ENCODE measurements at places on chromosomes 4 and X.

DNA sequence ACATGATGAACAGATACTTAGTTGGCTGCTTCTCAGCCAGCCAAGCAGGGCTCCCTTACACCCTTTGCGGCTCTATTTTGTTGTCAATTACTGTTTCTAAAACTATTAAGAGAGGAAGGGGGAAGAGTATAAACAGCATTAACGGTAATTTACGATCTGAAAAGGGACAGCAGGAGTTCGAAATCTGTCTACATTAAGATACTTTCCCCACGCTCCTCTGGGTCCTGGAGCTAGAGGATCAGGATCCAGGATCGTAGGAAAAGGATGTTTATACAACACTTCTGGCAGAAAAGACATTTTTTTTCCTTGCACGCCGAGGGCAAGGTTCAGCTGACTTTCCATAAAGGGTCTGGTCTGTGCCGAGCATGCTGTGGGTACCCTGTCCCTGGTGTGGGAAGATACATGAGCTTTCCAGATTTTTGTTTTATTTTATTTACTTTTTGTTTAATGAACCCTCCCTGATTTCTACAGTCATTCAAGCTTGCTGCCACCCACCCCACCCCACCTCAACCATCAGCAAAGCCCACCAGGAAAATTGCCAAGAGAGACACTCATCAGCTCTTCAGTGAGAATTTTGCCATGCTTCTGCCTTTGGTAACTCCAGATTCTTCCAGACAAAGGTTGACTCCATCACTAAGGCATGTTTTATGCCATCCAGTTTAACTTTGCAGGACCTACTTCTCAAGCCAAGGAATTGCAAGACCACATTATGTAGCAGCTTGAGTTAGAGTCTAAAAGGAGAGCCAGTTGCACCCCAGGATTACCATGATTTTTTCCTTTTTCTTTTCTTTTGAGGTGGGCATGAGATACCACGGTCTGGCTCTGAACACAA lies 188.1 kb downstream of the QDPR start:
- no peak for DNase-seq

GRCh38 chr4:55921093-55921492 lies 27.7 kb upstream of the CEP135 start:
- DNase-seq = no peak

GRCh38 chrX:118508635-118509034 lies 13.0 kb downstream of the DOCK11 start:
- no peak for DNase-seq

DNA sequence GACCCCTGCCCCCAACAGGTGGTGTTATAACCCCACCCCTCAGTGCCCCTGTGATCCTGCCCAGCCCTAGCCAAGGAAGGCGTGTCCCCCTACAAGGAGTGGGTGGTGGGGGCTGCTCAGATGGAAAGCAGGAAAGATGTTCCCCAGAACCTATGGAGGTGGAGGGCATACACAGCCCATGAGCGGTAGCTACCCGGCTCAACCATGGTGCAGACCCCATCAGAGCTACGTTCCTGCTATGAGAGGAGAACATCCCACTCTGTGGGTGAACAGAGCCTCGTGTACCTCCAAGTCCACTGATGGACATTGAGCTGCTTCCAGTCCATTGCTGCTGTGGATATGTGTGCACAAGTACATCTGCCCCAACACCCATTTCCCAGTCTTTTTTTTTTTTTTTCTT lies 71.1 kb downstream of the SHOX start:
- DNase-seq = no peak

DNA sequence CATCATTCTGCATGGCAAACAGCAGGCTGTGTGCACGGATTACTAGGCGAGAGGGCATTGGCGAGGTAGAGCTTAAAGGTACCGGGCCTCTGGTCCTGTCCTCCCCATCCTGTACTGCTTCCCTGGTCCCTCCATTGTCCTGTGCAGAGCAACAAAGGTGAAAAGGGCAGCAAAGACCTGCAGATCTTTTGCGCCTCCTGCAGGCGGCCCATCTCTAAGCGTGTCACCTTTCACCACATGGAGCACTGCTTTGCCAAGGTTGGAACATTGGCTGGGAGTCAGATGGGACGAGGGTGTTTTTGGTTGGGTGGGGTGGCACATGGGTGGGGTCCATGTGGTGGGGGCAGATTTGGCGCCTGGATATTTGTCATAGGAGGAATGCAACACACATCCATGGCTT lies 64.7 kb upstream of the UXT start:
- no peak for DNase-seq

GRCh38 chrX:118976599-118977340 lies 2.4 kb downstream of the LONRF3 start:
- DNase-seq = peak; percentile 55

DNA sequence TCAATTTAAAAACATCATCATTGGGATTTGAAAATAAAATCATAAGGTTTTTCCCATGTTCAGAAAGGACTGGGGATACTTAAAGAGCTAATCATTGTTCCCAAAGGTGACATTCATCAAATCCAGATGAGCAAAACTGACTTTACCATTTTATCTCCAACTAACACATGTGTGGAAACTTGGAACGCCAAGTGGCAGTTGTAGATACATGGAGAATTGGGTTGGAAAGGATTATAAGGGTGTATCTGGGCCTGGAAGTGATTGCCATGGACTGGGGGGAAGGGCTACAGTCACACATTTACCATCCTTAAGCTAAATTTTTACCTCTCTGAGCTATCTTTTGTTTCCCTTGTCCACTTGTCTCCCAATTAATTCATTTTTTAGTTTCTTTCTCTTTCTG lies 203.4 kb downstream of the SLC39A8 start:
- no peak for DNase-seq

GRCh38 chr4:108596344-108596743 lies 24.0 kb upstream of the RPL34 start:
- DNase-seq = no peak

GRCh38 chr4:48241731-48242130 lies 27.9 kb downstream of the TEC start:
- no peak for DNase-seq

DNA sequence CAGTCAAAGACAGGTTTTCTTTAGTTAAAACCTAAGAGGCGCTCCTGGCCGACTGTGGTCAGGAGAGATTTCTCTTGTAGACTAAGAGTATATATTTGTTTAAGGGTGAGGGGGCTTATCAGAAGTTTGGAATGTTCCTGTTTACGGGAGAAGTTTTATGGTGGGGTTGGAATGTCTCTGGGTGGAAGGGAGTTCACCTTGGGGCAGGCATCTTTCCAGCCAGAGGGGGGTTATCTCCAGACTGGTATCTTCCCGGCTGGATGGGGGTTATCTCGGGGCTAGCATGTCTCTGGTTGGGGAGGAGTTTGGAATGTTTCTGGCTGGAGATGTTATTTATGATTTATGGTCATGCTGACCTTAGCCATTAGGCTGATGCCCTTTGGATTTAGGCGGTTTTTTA lies 116.0 kb downstream of the COX7B2 start:
- no peak for DNase-seq

DNA sequence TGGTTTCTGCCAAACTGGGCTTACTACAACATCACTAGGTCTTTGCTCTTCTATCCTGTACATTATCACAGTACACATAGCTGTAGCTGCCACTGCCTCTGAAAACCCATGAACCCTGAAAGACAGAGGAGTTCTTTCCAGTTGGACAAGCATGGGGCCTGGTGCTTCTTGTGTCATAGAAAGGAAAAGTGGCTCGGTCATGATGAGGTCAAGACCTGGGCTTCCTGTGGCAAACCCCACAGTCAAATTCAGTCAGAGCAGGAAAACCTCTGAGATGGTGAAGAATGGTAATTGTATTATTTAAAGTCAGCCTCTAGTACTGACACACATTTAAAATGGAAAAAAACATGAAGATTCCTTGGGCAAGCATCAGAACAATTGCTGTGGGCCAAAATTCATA lies 133.3 kb upstream of the PRPS2 start:
- no peak for DNase-seq

GRCh38 chr4:39786838-39787237 lies 88.9 kb downstream of the UBE2K start:
- DNase-seq = no peak

GRCh38 chr4:46506876-46507275 lies 116.9 kb upstream of the GABRA2 start:
- no peak for DNase-seq

DNA sequence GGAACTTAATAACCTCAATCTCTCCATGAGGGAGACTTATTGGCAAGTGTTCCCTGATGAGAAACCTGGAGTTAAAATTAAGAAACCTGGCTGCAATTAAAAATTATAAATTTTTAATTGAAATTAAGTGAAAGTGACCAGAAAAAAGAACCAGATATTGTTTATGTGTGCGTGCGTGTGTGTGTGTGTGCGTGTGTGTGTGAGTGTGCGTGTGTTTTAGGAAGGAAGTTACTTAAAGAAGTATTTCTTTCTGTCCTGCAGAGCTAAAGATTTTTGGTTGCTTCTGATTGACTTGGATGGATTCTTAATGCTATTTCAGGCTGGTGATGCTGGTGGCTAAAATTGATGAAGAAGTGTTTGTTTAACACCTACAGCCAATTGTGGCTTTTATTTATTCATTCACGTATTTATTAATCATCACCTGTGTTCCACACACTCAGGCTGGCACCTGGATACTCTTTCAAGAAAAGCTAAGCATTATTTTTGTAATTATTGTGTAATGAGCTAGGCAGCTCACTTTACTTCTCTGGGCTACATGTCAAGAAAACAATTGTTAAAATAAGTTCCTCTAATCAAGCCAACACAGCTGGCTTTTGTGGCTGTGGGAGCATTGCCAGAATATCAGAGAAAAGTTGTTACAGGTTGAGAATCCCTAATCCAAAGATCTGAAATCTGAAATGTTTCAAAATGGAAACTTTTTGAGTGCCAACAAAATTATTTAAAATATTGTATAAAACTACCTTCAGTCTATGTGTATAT lies 68.5 kb downstream of the CEP44 start:
- no peak for DNase-seq

DNA sequence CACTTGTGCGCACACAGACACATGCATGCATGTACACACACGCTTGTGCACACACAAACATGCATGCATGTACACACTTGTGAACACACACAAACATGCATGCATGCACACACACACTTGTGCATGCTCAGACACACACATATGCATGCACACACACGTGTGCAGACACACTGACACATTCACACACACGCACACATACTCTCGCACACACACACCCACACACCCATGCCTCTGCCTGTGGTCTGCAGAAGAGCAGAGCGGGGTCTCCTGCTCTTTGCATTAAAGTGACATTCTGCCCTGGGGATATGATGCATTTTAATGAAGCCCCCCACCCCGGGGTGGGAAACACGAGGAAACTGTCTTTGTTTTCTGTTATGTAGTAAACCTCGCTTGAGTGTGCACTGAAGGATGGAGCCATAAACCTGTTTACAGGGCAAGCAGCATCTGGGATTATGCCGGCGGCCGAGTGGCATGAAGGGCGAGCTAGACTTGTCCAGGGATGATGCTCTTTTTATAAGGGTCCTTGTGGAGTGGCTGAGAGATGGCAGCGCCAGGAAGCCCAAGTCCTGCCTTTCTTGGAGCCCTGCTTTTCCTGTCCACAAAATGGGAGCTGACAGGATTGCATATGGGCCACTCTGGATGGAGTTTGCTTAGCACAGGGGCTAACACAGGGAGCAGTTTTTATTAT lies 17.8 kb downstream of the PSAPL1 start:
- no peak for DNase-seq

DNA sequence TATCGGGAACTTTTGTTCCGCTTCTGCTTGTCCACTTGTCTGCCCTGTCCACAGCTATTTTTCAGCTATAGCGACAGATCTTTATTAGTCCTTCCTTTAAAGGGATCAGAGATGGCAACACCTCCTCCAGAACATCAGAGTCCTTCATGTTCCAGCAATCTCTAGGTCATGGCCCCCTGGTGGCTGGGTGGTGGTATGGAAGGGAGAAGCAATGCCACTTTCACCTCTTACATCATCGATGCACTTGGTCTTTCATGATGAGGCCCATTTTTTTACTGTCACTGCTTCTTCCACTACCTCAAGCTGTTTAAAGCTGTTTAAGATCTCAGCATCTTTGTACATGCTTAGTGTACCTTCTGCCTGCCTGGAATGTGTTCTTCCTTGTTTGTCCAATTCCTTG lies 106.7 kb downstream of the ARHGAP6 start:
- peak; percentile 33 for DNase-seq

- DNase-seq = no peak
Observed at GRCh38 chrX:134963041-134963440, 27.8 kb upstream of the SMIM10 start.

GRCh38 chr4:61648264-61648663 lies 448.1 kb downstream of the ADGRL3 start:
- DNase-seq = no peak

GRCh38 chr4:135515295-135515694 lies 1313.7 kb upstream of the PABPC4L start:
- no peak for DNase-seq

- no peak for DNase-seq
Observed at GRCh38 chr4:184899261-184900134, 73.7 kb upstream of the ACSL1 start.

DNA sequence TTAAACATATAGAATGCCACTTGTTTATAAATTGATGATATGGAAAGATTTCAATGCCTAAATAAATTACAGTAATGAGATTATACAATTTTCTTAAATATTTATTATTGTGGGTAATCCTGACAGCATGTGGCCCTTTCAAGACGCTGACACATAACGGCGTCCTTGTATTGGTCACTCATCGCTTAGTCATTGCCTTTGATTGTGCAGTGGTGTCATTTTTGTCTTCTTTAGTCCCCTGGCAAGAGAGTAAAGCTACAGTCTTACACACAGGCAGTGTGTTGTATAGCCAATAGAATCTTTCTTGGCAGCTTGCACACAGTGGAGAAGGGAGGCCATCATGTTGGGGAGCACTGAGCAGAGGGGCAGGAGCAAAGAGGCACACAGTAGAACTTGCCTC lies 361.8 kb upstream of the GALNT7 start:
- DNase-seq = no peak

DNA sequence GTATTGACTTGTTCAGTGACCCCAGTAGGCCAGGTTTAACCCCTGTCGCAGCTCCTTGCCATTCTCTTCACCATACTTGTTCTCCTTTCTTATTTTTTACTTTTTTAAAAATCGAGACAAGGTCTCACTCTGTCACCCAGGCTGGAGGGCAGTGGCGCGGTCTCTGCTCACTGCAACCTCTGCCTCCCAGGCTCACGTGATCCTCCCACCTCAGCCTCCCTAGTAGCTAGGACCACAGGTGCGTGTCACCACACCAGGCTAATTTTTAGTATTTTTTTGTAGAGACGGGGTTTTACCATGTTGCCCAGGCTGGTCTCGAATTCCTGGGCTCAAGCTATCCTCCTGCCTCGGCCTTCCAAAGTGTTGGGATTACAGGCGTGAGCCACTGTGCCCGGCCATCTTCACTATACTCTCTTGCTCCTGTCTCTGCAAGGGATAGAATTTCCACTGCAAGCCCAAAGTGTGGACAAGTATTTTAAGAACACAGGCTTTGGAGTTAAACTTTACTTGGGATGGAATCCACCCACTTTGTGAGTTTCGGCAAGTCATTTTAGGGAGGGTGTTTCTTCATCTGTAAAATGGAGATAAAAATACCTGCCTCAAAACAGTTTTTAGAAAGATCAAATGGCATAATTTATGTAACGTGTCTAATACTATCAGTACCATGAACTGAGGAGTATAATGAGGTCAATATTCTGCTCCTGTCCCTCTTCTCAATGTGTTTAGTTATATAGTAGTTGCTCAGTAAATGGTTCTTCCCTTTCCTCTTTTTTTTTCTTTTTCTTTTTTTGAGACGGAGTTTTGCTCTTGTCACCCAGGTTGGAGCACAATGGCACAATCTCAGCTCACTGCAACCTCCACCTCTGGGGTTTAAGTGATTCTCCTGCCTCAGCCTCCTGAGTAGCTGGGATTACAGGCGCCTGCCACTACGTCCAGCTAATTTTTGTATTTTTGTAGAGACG lies 973 bp downstream of the YIPF6 start:
- DNase-seq = no peak
